ENCODE measurements at places on chromosomes 3 and 15.
A peak's percentile ranks its signal among the peaks of the same experiment; 100 is the strongest.

DNA sequence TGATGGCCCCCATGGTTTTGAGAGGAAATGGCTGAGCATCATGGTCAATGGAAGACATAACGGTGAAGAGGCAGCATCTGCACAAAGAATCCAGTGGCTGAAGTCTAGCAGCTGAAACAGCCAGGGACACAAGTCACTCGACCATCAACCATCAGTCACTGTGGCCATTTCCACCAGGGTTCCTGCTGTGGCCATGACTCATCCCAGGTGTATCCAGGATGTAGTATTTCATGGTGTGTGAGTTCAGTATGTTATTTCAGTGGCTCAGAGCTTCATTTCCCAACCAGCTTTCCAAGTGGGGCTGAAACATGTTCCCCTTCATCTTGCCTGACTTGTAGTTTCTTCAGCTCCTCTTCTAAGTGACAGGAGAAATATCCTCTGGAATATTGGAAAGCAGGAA is 47.8 kb upstream of the WNT5A start:
- no peak for DNase-seq

DNA sequence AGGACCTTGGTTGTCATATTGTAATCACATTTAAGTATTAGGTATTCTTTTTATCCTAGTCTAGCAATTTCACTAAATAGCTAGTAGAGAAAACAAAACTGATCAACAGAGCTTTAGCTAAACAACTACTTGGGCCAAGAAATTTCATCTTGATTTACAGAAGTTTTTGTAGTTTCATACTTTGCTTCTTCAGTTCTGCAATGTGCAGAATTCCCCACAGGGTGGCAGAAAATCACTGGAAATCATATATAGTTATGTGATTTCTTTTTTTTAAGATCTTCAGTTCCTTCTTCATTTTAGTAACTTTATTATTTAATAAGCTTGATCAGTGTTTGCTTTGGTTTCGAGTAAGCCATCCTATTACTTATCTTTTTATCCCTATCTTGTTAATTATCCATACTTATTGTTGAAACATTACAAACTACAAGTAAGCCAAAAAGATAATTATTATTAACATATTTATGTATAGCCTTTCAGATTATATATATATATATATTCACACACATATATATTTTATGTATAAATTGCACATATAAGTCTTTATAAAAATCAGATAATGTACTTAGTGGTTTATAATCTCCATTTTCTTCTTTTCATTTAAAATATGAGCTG is 2.2 kb upstream of the BNIP2 start:
- peak; percentile 15 for DNase-seq

DNA sequence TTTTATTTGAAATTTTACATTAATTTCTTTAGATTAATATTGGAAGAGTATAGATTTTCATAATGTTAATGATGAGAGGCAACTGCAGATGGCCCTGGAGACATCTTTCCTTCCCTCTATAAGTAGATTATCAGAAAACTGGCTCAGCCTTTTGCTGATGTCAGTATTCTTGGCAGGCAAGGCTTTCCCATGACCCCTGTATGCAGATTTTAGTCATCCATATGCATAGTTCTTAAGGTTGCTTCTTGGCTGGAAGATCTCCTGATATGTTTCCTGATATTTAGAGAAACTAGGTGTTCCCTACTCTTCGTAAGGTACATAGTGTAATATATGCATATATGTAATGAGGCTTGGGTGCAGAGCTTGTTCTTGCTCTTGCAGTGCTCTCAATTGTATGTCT is 911.4 kb downstream of the EPHA3 start:
- no peak for DNase-seq

- no peak for DNase-seq
These were observed 132.6 kb upstream of the CTDSPL start for GRCh38 chr3:37729119-37729518.

DNA sequence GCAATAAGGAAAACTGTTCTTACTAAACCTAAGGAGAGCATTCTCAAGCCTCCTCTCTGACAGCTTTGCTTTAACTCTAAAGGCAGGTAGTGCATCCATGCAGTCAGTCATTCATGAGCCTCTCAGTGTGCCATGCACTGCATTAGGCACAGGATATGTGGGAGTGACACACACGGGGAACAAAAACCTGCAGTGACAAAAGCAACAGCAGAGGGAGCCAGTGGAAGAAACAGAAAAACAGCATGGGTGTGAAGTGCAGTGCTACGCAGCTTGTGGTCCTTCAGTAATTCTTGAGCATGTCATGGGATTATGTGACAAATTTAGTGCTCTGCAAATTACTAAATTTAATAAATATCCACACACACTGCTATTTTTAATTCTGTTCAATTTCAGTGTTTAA is 230.7 kb downstream of the BBX start:
- DNase-seq = no peak

DNA sequence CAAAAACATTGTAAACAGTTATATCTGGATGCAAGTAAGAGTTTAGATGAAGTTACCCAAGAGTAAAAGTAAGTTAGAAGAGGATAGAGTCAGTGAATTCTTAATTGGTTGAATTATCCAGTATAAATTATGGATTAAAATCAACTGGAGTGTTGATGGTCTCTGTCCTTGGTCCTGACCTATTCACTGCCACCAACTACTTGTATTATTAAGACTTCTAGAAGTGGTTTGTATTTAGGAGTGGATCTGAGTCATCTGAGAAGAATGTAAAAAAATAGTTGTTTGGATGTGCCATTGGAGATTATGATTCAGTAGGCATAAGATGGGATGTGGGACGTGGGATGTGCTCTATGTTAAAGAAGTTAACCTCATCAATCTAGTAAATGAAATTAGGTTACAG is 86.4 kb downstream of the SYNPR start:
- no peak for DNase-seq
